ENCODE measurements at places on chromosomes 11 and 22.
A peak's percentile ranks its signal among the peaks of the same experiment; 100 is the strongest.

- DNase-seq = no peak
Measured at GRCh38 chr11:8910649-8911026, 351 bp upstream of the AKIP1 start.

DNA sequence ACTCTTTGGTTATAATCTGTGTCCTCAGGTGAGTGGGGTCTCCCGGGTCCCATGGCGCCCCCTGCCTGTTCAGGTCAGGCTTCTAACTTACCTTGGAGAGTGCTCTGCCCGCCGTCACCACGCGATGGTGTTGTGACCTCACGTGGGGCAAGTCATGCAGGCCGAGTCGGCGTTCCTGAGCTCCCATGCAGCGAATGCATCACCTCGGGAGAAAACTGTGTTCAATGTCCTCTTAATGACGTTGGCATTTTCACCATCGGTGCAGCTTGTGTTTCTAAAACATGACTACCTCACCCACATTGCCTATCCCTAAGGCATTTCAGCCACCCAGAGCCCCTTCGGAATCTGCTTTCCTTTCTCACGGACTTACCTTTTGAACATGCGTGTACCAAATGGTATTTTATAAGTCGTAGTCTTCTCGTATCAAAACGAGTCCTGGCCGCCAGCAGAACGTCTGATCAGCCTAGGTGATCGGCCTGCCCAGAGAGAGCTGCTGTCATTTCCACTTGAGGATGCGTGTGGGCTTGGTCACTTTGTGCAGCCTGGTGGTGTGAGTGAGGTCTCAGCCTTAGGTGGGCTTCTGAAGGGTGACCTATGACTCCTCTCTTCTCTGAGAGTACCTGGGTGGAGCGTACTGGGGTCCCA lies 64.8 kb downstream of the TBC1D22A start:
- DNase-seq = no peak

- no peak for DNase-seq
Measured at GRCh38 chr22:37488337-37489135, 2.4 kb upstream of the MFNG start.

DNA sequence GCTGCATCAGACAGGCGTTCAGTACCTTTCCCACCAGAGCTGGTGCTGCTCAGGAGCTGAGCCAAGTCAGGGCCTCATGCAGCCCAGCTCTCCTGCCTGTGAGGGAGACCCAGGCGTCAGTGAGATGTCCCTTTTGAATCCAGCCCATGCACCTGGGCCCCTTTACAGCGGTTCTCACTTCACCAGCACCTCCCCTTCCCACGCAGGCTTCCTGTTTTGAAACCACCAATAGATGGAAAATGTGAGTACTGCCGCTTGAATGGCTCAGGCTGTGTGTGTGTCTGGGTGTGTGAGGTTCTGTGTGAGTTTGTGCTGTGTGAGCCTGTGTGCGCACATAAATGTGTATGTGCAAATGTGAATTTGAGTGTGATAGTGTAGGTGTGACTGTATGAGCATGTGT lies 88.4 kb downstream of the UBASH3B start:
- DNase-seq = no peak

- DNase-seq = peak; percentile 86
Measured at GRCh38 chr22:39242595-39243438, 2.0 kb downstream of the PDGFB start.
